Motor neuron (in vitro differentiated cells): ENCODE measurements at places on chromosomes 2 and 18. TPM values are rescaled to one million over a fixed set of nuclear protein-coding genes. Genes with fewer than 3 reads are reported as not detected.

- ATAC-seq: no peak
Observed at GRCh38 chr2:230758566-230759480, 46.2 kb downstream of the CAB39 start.

- peak; percentile 71 for ATAC-seq
Observed at GRCh38 chr2:75810611-75811330, 100.1 kb upstream of the GCFC2 start.

Gene PID1
- 0.58 and 0.69 TPM in 2 replicates for total RNA-seq

Gene NPAS2
- 18.3 and 35.0 TPM in 2 replicates for total RNA-seq

DNA sequence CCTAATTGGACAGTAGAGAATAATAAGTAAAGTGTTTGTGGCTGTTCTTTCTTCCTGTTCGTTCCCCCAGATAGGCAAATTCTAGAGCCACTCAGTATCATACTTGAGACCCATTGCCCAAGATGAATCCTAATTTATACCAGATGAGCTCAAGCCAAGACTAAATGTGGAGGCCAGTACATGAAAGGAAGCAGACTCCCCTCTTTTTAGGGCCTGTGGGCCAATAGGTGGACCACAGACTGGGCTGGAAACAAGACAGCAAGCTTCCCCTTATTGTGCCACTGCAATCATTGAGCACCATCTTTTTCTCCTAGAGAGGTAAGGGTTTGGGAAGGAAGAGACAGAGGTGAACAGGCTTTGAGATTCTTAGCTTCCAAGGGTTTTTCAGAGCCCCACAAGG lies 141.9 kb downstream of the MGAT5 start:
- no peak for ATAC-seq

DNA sequence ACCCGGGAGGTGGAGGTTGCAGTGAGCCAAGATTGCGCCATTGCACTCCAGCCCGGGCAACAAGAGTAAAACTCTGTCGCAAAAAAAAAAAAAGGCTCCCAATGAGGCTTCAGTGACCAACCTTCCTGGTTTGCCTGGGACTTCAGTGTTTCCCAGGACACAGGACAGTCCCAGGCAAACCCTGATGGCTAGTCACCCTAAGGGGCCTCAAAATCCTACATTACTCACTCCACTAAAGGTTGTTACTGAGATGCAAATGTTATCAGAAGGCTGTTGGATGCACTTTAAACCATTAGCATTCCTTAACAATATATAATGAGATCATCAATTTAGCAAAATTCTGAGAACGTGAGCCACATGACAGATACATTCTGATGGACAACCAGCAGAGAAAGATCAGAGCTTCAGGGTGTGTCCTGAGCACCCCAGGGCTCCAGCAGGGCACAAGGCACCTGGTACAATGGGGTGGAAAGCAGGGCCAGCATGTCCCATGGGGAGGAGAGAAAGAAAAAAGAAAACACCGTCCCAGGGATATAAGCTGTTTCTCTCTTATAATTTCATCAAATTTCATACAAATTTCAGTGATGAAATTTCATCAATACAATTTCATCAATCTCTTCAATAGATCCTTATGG lies 118.1 kb upstream of the ARL5A start:
- ATAC-seq: peak; percentile 49

Gene DSC2
- 7.0 and 8.0 TPM in 2 replicates for total RNA-seq

- ATAC-seq: no peak
Observed at GRCh38 chr2:197952540-197953202, 148.3 kb downstream of the PLCL1 start.

DNA sequence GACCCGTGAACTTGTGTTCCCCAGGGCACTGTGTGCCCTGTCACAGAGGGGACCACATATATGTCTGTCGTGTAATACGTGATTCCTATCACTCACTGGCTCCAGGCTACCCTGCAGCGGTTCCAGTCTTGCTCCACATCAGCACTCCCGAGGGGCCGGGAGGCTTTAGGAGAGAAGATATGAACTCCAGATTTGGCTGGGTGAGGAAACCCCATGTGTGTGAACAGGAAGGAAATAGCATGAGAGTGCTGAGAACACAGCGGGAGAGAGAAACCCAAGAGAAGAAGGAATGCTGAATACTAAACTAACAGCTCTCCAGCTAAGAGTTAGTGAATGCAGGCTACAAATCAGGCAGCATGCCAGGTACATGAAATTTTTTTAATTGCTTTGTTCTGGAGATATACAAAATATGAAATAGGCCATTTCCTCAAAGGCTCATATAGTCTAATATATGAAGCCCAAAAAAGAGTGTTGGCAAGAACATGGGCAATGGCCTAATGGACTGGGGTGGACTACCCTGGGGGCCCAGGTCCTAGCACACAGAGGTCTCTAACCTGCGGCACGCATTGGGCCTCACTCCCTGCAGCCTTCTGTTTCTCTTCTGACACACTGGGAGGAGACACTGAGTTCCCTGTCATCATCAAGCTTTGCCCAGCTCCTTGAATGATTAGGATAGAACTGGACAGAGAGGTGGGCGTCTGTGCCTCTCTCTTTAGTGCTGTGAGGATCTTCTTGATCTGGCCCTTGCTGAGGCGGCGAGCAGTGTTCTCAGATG lies 372.8 kb upstream of the RAB6C start:
- ATAC-seq: no peak

GRCh38 chr2:100964222-100964621 lies 37.9 kb upstream of the RPL31 start:
- ATAC-seq: peak; percentile 6

DNA sequence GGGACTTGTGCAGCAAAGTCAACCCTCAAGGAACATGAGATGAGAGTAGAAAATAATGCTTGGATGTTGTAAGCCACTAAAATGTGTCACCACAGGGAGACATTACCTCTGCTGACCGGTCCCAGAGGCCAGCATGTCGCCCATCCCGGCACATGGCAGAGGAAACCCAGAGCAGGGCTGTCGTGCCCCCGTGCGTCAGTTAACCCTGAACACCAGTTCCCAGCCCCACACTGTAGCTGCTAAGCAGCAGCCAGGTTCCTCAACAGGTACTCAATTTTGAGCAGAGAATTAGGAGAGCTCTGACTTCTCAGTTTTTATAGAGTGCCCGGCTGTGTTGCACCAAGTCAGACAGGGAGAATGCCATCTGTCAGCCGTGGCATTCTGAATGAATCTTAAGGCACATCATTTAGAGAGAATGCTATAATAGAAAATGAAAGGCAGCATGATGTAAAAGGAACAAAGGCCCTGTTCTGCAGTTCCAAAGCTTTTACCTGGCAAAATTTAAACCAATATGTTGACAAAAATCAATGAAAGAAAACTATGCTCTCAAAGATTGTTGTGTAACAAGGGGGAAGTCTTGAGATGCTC lies 307.9 kb downstream of the METTL4 start:
- no peak for ATAC-seq

DNA sequence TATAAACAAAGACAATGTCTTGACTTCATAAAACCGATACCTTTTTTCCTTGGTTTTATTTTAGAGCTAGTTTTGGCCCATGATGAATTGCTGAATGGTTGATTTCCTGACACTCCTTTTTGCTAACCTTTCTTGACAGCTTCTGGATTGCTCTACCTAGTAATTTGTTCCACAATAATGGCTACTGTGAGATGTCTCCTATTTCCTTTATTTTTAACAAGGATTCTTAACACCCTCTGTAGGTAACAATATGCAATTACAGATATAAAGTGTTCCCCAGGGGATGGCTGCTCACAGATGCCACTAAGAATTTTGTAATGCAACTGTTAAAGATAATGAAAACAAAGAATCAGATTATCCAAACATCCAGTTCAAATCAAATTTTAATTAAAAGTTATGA lies 100.8 kb upstream of the ATP5MC3 start:
- ATAC-seq: peak; percentile 68

Gene RGPD3
- total RNA-seq: 0.27 and 0.29 TPM in 2 replicates

- no peak for ATAC-seq
Observed at GRCh38 chr2:152127628-152128027, 28.8 kb upstream of the CACNB4 start.

Gene POU3F3
- 44.7 and 46.4 TPM in 2 replicates for total RNA-seq

DNA sequence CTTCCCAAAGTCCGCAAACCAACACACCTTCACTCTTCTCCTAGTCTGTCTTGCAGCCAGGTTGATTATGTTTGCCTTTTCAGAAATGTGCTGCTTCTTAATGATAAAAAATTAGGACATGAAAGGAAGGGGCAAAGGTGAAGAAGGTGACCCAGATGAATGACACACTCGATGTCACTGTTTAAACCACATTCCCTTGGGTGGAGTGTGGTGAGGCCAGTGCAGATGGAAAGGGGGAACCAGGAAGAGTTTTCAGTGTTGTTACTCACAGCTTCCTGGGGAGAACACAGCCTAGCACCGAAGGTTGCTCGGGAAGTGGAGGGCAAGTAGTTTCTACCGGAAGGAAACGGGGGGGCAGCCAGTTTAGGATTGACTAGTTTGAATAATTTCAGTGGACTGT lies 57.2 kb upstream of the BOD1L2 start:
- ATAC-seq: no peak
